Adrenal gland (tissue), 19 donors: ENCODE measurements at places on chromosomes 16 and 17. TPM values are rescaled to one million over a fixed set of nuclear protein-coding genes. Genes with fewer than 3 reads are reported as not detected.
A peak's percentile ranks its signal among the peaks of the same experiment; 100 is the strongest.

DNA sequence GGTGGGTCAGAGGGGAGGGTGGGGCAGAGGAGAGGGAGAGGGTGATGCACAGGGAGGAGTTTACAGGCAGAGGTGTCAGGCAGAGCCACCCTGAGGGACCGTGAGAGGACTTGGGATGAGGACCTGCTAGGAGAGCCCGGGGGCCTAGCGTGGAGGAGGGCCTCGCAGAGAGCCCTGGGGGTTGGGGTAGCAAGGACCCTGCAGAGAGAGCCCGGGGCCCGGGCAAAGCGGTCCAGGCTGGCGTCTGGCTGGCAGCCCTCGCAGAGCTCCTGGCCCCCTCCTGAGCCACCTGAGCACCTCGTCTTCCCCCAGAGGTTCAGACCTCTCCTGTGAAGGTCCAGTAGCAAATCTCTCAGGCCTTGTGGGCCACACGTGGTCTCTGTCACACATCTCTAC, 42.0 kb upstream of the ZNF469 start:
- H3K4me1 ChIP-seq = no peaks in the 10 kb centered on the region
- DNase-seq = no peak
- no peaks in the 10 kb centered on the region for H3K27me3 ChIP-seq
- no peak overlapping the region for H3K4me3 ChIP-seq
- no peaks in the 10 kb centered on the region for H3K36me3 ChIP-seq
- no peak overlapping the region for H3K27ac ChIP-seq

The VAT1 gene
- 467 TPM for total RNA-seq

The ST3GAL2 gene
- 18.0 TPM for total RNA-seq

The SECTM1 gene
- 24.3 TPM for total RNA-seq

The CDH1 gene
- 1.0 TPM for total RNA-seq

- H3K27ac ChIP-seq = peak overlapping the region; percentile 59
- H3K27me3 ChIP-seq = no peaks in the 10 kb centered on the region
- no peak overlapping the region for H3K4me3 ChIP-seq
- no peaks in the 10 kb centered on the region for H3K36me3 ChIP-seq
- H3K4me1 ChIP-seq = no peaks in the 10 kb centered on the region
These were observed 35.9 kb downstream of the CMTM4 start for GRCh38 chr16:66660422-66661209.

DNA sequence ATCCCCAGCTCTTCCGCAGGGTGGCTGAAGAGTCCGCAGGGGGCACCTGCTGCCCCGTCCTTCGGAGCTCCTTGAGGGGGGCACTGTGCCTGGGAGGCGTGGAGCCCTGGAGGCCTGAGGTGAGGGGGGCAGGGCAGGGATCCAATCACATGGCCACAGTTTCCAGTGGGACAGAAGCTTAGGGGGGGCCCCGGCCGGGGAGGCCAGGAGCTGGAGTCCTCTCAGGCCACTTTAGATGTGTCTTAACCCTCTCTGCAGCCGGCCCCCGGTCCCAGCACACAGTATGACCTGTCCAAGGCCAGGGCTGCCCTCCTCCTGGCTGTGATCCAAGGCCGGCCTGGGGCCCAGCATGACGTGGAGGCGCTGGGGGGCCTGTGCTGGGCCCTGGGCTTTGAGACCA, 10.8 kb downstream of the ZNF213 start:
- H3K27me3 ChIP-seq = no peaks in the 10 kb centered on the region
- no peak overlapping the region for H3K4me3 ChIP-seq
- DNase-seq = no peak
- no peaks in the 10 kb centered on the region for H3K36me3 ChIP-seq
- H3K4me1 ChIP-seq = peaks cover 32% of the 10 kb centered on the region
- no peak overlapping the region for H3K27ac ChIP-seq

- H3K4me1 ChIP-seq = peaks cover 11% of the 10 kb centered on the region
- H3K36me3 ChIP-seq = no peaks in the 10 kb centered on the region
- H3K27ac ChIP-seq = no peak overlapping the region
These were observed 75.7 kb upstream of the NKD1 start for GRCh38 chr16:50472472-50472871.

The RNF222 gene
- total RNA-seq = not detected

The NETO2 gene
- 6.0 TPM for total RNA-seq

DNA sequence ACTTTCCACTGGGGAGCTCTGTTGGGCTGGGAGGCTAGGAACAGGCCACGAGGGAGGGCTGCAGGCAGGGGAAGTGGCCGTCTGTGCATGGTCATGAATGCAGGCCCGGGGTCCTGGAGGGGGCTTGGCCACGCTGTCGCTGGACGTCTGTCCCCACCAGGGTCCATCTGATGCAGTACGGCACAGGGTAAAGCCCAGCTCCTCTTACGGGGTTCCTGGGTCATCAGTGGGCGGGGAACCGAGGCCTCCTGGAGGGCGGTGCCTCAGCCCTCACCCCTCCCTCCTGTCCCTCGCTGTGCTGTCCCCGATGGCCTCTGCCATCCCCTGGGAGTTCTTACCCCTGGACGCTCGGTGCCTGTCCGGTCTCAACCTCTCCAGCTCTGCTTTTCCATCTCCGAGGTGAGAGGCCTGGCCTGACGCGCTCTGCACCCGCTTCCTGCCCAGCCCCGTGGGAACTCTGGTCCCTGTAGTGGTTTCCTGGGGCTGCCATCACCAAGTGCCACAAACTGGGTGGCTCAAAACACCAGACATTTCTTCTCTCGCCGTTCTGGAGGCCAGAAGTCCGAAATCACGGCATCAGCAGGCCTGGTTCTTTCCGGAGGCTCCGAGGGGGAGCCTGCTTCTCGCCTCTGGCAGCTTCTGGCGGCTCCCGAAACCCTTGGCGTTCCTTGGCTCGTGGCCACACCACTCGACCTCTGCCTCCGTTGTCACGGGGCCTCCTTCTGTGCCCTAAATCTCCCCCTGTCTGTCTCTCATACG, 182.8 kb downstream of the SEC14L1 start:
- no peaks in the 10 kb centered on the region for H3K36me3 ChIP-seq
- no peaks in the 10 kb centered on the region for H3K27me3 ChIP-seq
- H3K4me3 ChIP-seq = no peak overlapping the region

GRCh38 chr17:9902120-9902519, 3.0 kb downstream of the RCVRN start:
- H3K27ac ChIP-seq = no peak overlapping the region
- H3K4me3 ChIP-seq = no peak overlapping the region
- H3K36me3 ChIP-seq = no peaks in the 10 kb centered on the region
- no peak for DNase-seq
- no peaks in the 10 kb centered on the region for H3K27me3 ChIP-seq

The TMC5 gene
- not detected for total RNA-seq

- H3K36me3 ChIP-seq = no peaks in the 10 kb centered on the region
- no peaks in the 10 kb centered on the region for H3K4me1 ChIP-seq
- H3K27me3 ChIP-seq = no peaks in the 10 kb centered on the region
- no peak overlapping the region for H3K4me3 ChIP-seq
These were observed 473.9 kb downstream of the CDH13 start for GRCh38 chr16:83100679-83101078.

DNA sequence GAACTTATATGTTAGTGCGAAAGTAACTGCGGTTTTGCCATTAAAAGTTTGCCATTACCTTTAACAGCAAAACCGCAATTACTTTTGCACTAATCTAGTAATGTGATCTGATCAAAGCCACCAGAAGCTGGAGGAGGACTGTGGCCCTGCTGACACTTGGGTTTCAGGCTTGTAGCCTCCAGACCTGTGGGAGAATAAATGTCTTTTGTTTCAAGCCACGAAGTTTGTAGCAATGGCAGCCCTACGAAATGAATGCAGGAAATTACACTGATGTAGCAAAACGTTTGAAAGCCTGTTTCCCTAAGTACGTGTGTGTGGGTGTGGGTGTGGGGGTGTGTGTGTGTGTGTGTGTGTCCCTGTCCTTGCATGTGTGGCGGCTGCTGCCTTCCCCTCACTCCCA, 66.6 kb downstream of the WSB1 start:
- no peak overlapping the region for H3K4me3 ChIP-seq
- no peaks in the 10 kb centered on the region for H3K36me3 ChIP-seq
- H3K27me3 ChIP-seq = no peaks in the 10 kb centered on the region
- H3K4me1 ChIP-seq = no peaks in the 10 kb centered on the region

DNA sequence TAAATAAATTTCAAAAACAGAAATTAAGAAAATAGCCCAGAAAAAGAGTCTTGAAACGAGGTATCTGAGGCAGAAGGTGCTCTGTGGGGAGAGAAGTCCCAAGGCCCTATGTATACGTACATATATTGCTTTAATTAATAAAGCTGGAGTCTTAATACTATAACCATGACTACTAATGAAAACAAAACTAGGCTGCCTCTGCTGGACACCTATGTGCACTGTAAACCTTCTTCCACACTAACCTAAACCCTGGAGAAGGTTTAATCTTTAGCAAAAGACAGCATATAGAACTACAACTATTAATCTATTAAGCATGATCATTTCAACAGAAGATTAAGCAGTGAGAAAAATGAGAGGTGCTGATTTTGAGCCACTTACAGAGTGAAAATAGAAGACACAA, 153.9 kb upstream of the C17orf78 start:
- H3K4me3 ChIP-seq = no peak overlapping the region
- H3K36me3 ChIP-seq = no peaks in the 10 kb centered on the region
- H3K27ac ChIP-seq = no peak overlapping the region
- no peaks in the 10 kb centered on the region for H3K27me3 ChIP-seq

The CACNA1G gene
- total RNA-seq = 0.14 TPM
